ENCODE measurements at places on chromosomes 5 and 9.
A peak's percentile ranks its signal among the peaks of the same experiment; 100 is the strongest.

GRCh38 chr5:162638849-162639248 lies 571.3 kb downstream of the GABRG2 start:
- DNase-seq = no peak

GRCh38 chr9:114273461-114273881 lies 49.4 kb upstream of the ORM1 start:
- DNase-seq = no peak

DNA sequence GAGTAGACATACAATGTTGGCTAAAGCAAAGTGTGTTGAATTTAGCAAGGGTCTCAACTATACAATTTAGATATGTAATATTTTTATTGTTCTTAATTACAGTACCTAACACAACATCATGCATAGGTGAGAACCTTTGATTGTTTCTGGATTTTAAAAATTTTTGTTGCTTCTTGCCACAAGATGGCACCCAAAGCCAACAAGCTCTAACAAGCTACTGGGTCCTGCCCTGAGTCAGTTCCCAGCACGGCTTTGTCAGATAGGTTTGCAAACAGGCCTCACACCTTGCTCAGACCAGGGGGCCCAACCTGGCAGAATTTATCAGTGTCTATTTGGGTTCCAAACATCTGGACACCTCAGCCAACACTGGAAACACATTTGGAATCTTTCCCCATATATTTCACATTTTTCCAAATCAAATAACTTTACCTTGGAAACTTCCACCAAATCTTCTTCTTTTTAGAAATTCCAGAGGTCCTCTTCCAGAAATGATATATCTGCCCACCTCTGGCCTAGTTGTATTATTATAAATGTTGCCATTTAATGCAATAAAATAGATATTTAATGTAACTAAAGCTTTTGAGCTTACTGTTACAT lies 49.5 kb upstream of the EGFLAM start:
- DNase-seq = peak; percentile 73

DNA sequence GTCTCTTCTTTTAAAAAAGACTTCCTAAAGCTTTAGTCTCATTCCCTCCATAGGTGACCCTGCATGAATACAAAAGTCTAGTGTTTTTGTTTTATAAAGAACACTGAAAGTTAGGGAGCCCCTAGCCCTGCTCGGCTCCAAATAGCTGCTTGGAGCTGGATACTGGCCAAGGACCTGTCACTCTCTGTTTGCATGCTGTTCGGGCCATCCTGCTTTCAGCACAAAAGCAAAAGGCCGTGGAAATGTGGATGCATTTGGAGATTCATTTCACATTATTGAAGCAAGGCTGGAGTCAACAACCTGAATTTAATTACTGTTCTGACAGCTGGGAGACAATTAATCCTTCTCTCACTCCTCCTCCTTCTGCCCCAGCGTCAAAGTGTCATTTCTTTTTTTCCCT lies 151.7 kb upstream of the NMUR2 start:
- no peak for DNase-seq

DNA sequence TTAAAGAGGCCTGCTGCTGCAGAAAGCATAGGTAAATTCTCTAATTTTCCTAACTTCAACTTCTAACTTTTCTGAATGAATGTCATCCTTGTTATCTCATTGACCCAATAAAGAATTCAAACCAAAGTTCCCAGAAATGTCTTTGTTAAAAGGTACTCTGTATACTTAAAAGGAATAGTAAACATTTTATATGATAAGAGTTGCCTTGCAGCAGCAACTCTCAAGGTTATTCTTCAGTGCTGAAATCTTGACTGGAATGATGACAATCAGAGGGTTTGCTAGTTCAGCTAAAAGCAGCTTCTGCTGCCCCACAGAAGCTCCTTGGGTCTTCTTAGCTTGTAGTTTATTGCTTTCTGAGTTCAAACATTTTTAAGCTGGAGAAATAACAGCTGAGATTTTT lies 28.3 kb downstream of the FGF10 start:
- DNase-seq = no peak

DNA sequence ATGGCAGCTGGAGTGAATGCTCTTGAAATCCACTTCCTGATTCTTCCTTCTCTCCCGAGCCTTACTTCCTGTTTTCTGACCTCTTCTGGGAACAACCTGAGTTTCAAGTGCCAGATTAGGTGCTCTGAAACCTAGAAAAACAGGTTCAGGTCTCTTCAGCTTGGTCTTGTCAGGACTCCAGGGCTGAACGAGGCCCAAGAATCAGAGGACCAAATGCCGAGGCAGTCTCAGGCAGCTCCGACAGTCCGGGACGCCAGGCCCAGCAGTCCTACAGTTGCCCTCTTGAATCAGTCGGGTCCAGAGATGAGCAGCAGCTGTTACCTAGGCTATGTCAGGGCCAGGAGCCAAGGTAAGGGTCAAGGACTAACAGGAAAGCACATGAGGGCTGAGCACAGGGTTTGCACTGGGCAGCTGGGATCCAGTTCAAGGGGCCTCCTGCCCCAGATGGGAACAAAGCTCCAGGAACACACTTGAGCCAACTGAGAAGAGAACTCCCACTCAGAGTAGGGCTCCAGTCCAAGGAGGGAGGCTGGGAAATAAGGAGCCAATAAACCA lies 38.3 kb upstream of the ADRA1B start:
- DNase-seq = no peak
